ENCODE measurements at places on chromosomes 7 and 10. TPM values are rescaled to one million over a fixed set of nuclear protein-coding genes. Genes with fewer than 3 reads are reported as not detected.

DNA sequence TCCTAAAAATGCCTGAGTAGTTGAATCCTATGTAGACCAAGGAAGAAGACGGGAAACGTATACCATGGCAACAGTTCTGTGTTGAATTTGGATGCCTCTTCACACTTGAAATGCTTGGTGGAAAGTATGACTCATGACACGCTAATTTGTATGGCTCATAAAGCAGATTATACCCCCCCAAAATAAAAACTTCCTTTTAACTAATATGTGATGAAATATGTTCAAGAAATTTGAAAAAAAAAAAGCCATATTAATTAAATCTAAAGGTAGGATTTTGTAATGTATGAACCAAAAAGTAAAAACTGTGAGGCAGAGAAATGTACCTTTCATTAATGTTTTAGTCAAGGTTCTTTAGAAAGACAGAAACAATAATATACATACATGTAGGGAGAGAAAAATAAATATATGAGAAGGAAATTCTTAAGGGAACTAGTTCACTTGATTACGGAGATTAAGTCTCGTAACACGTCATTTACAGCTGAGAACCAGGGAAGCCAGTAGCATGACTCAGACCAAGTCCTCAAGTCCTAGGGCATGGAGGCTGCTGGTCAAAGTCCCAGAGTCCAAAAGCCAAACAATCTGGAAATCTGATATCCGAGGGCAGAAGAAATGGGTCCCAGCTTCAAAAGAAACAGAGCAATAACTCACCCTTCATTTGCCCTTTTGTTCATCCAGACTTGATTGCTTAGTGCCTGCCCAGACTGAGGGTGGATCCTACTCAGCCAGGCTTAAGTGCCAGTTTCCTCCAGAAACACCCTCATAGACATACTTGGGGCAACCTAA, 485.1 kb downstream of the SEMA3D start:
- no peak for DNase-seq

GRCh38 chr7:116211913-116212596, 1.7 kb downstream of the TES start:
- DNase-seq, result no peak

DNA sequence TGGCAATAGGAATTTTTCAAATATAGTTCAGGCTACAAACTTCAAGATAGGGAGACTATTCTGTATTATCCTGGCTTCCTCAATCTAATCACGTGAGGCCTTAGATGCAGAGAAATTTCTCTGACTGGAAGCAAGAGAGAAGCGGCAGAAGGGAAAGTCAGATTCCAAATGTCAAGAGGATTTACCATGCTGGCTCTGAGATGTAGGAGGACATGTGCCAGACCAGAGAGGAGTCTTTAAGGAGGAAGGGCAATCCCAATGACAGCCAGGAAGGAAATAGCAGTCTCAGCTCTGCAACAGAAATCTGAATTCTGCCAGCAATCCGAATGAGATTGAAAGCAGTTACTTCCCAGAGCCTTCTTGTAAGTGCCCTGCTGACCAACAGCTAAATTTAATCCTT, 57.4 kb downstream of the NUTM2E start:
- DNase-seq, result no peak

- DNase-seq, result no peak
These were observed 6.7 kb downstream of the PCLO start for GRCh38 chr7:83156006-83156405.

DNA sequence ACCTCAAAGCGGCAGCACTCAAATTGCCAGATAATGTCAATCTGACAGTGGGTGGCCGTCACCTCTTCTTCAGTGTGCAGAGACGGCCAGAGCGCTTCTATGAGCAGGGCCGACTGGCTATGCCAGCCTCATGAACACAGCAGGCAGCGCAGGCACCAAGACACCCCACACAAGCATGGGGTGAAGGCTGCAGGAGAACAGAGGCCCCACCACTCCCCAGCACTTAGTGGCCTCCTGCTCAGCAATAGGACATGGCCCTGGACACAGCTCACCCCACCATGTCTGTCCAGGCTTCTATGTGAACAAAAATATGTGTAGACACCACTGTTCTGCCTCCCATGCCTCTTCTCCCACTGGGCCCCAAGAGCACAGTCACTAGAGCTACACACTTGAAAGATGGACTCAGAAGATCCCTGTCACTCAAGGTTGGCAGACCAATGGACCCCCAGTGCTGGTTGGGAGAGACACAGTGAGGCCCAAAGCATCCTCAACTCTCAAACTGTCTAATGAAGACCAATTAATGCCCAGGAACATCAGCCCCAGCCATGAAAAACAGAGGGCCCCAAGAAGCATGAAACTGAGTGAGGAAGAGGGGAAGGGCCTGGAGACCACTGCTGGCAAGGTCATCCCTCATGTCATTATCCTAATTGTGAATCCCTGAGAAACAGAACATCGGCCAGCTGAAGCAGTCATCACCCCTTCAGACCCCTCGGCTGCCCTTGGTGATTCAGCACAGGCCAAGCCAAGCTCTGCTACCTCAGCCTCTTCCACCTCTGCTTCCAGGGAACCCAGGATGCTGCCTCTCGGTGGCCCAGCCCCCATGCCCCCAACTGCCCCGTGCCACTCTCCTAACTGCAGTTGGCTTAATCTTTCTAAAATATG, 77.7 kb downstream of the GRID1 start:
- no peak for DNase-seq

DNA sequence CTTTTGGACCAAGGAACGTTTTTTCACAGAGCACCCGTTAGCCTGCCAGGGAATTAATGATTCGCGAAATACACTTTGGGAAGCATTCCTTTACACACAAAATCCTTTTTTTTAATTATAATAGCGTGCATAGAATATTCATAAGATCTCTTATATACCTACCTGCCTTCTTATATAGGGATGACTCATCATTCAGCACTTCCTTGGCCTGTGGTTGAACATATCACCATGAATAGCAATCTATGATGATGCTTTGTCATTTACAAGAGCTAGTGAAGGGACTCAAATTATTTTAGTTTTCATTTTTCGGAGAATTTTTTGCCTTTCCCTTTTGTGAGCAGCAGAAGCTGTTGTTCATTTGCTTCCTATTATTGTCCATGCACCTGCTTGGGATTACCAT, 97.0 kb downstream of the CDH23 start:
- DNase-seq, result no peak

DNA sequence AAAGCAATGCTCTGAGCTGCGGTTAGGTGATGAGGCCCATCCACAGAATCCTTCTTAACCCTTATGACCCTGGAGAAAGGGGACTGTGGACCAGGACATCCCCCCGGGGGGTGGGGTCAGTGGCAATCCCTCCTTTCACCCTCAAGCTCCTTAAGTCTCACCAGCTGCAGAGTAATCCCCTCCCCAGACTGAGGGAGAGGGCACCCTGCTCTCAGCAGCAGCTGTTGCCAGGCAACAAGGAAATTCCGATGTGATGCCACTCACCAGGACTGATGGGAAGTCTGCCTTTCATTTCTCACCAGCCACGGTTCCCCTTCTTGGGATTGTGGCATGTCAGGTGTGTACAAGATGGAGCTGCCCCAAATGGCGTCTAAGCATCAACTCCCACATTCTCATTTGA, 129.6 kb downstream of the DOCK1 start:
- no peak for DNase-seq

GRCh38 chr7:123773481-123773880, 24.7 kb upstream of the WASL start:
- no peak for DNase-seq

DNA sequence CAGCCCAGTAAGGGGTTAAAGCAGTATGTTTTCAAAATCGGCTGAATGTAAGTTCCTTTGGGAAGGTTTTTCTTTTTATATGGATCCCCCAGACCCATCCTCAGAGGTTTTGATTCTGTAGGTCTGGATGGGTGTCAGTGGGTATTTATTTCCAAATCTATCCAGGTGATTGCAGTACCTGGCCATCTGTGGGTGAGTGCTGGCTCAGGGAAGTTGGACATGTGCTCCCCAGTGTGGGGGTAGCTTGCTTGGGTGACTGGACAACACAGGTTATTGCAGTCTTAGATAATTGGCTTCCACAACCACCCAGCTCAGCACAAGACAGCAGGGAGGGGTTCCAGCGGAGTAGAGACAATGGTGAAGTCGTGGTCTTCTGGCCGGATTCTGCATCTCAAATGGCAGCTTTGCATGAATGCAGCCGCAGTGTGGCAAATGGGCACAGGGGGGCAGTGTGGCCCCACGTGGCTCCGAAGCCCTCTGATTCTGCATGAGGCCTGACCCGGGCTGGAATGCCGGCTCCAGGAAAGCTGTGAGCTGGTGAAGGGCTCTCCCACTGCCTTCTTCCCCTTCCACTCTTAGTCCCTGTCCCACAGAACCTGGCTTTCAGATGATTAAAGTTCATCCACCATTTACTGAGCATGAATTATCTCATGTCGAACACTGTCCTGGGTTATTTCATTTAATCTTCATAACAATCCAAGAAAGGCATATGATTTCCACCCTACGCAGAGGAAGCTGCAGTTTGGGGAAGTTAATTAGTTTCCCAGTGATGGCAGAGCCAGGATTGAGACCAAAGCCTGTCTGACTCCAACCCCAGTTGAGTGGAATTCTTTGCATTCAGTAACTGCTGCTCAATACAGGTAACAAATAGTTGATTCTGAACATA, 64.5 kb upstream of the SYPL1 start:
- peak; percentile 75 for DNase-seq

DNA sequence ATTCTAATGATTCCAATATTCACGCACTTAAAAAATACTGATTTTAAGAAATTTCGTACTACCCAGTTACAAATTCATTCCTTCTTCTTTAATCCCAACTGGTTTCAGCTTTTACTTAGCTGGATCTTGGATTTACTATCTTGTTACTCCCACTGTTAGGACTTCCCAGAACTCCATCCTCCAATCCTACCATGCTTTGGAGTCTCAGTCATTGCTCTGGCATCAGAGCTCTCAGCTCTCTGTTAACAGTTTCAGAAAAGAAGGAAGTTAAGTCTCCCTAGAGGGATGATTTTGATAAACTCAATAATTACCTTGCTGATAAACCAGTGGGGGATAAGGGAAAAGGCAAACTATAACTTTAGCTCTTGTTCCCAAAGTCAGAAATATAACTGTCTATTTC, 9.5 kb downstream of the PPA1 start:
- DNase-seq, result no peak

DNA sequence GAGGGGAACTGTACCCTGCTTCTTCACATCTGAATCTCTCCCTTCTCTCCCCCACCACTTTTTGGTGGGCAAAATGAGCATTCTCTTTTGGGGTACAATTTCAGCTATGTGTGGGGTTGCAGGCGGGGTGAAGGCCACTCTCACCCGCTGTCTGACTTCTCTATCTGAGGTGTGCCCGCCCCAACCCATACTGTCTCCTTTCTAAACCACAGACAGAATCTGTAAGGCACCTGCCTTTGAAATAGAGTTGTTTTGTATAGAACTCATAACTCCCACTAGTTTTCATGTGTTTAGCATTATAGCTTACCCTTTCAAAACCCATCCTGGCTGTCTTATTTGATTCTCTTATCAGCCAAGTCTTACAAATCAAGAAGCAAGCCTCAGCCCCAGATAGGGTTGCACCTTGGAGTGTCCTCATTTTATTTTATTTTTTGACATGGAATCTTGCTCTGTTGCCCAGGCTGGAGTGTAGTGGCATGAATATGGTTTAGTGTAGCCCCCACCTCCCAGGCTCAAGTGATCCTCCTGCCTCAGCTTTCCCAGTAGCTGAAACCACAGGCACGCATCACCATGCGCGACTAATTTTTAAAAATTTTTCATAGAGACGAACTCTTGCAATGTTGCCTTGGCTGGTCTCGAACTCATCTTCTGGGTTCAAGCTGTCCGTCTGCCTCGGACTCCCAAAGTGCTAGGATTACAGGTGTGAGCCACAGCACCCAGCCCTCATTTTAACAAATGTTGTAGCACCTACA, 11.9 kb downstream of the TSPAN14 start:
- no peak for DNase-seq

DNA sequence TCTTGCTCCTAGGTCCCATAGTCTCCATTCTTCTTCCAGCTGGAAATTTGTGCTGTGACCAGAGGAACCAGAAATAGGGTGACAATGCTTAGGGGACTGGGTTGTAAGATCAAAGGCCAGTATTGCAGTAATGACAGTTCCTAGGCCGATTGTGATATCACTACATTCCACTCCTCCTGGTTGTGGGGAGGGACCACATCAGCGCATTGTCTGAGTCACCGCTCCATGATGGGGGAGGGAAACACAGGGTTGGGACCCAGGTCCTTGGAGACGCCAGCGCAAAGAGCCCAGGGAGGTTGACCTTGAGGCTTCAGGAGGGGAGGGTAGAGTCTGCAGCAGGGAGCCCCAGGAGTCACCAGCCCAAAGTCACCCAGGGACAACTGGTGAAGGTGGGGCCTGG, 20.8 kb upstream of the GGCT start:
- no peak for DNase-seq

- DNase-seq, result no peak
These were observed 59.1 kb downstream of the HGF start for GRCh38 chr7:81710751-81711150.

DNA sequence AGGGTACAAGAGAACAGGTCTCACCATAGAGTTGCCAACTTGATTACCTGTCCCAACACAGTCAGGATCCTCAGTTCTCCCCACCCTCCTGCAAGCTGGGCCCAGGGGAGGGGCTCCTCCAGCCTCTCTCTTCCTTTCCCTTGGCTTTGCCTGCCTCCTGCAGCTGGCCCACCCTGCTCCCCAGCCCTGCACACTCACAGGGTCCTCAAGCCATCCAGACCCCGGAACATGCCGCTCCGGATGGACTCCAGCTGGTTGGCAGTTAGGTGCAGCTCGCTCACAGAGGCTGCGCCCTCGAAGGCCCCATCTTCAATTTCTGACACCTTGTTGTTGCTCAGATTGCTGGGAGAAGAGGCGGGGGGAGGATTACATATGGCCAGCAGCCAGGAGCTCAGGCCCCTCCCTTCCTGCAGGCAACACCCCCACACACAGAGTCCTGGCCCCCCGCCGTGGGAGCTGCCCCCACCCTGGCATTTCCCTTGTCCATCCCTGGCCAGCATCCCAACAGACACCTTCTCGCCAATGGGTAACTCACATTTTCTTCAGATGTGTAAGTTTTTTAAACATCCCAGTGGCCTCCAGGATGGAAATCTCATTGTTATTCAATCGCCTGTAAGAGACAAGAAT, 139.2 kb downstream of the SLIT1 start:
- no peak for DNase-seq

DNA sequence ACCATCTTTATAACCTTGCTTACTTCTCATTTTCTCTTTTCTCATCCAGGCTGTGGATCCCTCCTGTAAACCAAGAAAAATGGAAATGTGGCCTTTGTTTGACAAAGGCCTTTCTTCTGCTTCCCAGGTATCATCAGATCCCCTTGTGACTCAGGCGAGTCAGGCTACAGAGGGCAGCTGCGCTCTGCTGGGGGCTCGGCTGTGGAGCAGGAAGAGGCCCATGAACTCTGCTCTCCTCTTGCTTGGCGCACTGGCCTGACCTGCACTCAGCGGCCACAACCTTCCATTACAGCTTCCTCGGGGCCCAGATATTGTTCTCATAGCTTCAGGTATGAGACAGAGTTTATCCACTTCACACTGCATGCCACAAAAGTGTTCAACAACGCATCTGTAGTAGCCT, 457.6 kb upstream of the COBL start:
- DNase-seq, result no peak

The PNLIPRP3 gene
- total RNA-seq, result not detected

The DYNC1I1 gene
- total RNA-seq, result 6.9 TPM

The ARHGEF5 gene
- 11.3 TPM for total RNA-seq

The NOC3L gene
- total RNA-seq, result 21.6 TPM

The LIPF gene
- total RNA-seq, result not detected

The WEE2 gene
- 0.07 TPM for total RNA-seq

The HOXA2 gene
- 9.0 TPM for total RNA-seq

The FRAT1 gene
- total RNA-seq, result 4.3 TPM

The MARVELD1 gene
- total RNA-seq, result 58.5 TPM

The SPDYE16 gene
- total RNA-seq, result 0.74 TPM
